CD4-positive, alpha-beta T cell (primary cell): ENCODE measurements at places on chromosomes 6 and 20. TPM values are rescaled to one million over a fixed set of nuclear protein-coding genes. Genes with fewer than 3 reads are reported as not detected.

GRCh38 chr6:64006246-64006645 is 370.6 kb downstream of the PHF3 start:
- DNase-seq: no peak
- H3K4me3 ChIP-seq: no peak overlapping the region
- H3K27me3 ChIP-seq: no peaks in the 10 kb centered on the region
- H3K36me3 ChIP-seq: no peaks in the 10 kb centered on the region
- H3K4me1 ChIP-seq: no peaks in the 10 kb centered on the region

DNA sequence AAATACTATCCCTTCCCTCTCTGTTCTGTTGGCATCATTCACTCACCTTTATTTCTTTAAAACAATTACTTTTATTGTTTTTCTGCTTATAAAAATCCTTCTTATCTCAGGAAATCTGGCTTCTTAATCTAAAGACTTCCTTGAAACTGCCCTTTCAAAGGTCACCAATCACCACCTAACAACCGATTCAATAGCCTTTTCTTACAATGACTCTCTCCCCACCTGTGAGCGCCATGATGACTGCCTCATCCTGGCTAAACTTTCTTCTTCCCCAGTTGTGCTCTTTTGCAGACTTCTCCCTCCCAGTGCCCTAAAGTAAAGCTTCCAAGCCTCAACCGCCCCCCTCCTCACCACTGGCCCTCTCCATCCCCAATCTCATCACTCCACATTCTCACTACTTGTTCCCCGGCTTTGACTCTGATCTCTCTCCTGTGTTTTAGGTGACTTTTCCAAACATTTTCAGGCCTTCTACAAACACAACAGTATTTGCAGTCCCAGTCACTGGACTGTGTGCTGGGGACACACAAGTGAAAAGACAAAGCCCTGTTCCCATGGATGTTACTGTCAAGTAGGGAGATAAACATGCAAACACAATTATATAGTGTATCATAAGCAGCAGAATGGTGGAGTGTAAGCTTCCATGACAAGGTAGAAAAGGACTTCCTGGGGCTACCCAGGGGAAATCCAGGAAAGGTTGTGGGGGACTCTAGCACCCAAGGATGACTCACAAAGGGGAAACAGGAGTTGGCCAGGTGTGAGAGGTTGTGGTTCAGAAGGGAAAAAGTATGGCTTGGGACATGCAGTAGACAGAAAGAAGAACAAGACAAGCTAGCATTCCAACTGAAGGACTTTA is 12.8 kb downstream of the NHSL1 start:
- no peaks in the 10 kb centered on the region for H3K4me1 ChIP-seq
- no peak overlapping the region for H3K27ac ChIP-seq
- H3K4me3 ChIP-seq: no peak overlapping the region
- H3K36me3 ChIP-seq: no peaks in the 10 kb centered on the region
- H3K27me3 ChIP-seq: no peaks in the 10 kb centered on the region
- no peak for DNase-seq

DNA sequence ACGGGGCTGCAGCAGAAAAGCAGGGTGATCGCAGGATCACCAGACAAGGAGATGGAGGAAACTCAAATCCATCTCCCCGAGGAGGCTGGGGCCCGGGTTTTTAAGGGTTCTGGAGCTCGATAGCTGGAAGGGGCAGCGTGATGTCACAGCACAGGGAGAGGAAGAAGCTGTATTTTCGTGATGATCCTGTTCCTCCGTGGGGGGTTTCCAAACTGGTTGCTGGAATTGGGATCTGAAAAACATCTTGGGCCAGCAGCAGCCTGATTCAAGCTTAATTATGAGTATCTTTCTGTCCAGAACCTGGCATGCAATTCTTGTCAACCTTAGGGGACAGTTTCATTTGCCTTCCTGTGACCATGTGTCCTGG is 4.1 kb downstream of the CST7 start:
- DNase-seq: no peak
- no peak overlapping the region for H3K27ac ChIP-seq
- peaks cover 74% of the 10 kb centered on the region for H3K4me1 ChIP-seq
- H3K4me3 ChIP-seq: no peak overlapping the region
- peaks cover 23% of the 10 kb centered on the region for H3K36me3 ChIP-seq

- H3K36me3 ChIP-seq: no peaks in the 10 kb centered on the region
- H3K27me3 ChIP-seq: no peaks in the 10 kb centered on the region
- H3K4me1 ChIP-seq: no peaks in the 10 kb centered on the region
- DNase-seq: no peak
These were observed 164.5 kb upstream of the BTBD3 start for GRCh38 chr20:11753155-11753554.

GRCh38 chr20:53298911-53299310 is 294.7 kb downstream of the ZNF217 start:
- no peak for DNase-seq
- no peak overlapping the region for H3K27ac ChIP-seq
- H3K4me3 ChIP-seq: no peak overlapping the region
- no peaks in the 10 kb centered on the region for H3K36me3 ChIP-seq
- no peaks in the 10 kb centered on the region for H3K4me1 ChIP-seq
- no peaks in the 10 kb centered on the region for H3K27me3 ChIP-seq

GRCh38 chr6:8082954-8083858 is 19.0 kb upstream of the BLOC1S5 start:
- no peak for DNase-seq
- H3K27ac ChIP-seq: no peak overlapping the region
- H3K36me3 ChIP-seq: peaks cover 28% of the 10 kb centered on the region
- H3K27me3 ChIP-seq: no peaks in the 10 kb centered on the region
- H3K4me3 ChIP-seq: no peak overlapping the region

DNA sequence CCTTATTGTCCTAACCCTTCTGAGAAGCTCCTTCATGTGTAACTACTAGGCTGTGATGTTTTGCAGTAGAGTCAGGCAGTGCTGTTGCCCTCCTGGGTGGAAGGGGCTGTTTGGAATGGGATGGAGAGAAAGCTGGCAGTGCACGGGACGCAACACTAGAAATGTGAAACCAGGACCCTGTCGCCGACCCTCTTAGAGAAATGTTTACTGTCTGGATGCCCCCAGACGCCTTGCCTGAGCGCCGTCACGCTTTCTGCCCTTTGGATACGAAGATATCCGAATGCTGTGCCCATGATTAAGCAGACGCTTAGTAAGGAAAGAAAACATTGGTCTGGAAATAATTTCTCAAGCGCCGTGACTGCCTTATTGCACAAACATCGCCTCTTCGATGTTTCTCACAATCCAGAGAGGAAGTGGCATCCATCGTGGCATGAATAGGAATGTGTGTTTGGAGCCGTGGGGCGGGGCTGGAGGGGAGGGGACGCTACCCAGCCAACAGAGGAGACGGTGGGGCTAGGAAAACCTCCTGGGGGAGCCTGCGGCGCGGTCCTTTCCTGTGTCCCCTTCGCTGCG is 661 bp upstream of the PPP1R14C start:
- peak overlapping the region; percentile 16 for H3K4me3 ChIP-seq
- DNase-seq: no peak
- peaks cover 16% of the 10 kb centered on the region for H3K4me1 ChIP-seq

- H3K27me3 ChIP-seq: peaks cover 46% of the 10 kb centered on the region
- no peak for DNase-seq
- no peak overlapping the region for H3K27ac ChIP-seq
- H3K4me3 ChIP-seq: no peak overlapping the region
These were observed 223.3 kb upstream of the HEY2 start for GRCh38 chr6:125526007-125526720.

DNA sequence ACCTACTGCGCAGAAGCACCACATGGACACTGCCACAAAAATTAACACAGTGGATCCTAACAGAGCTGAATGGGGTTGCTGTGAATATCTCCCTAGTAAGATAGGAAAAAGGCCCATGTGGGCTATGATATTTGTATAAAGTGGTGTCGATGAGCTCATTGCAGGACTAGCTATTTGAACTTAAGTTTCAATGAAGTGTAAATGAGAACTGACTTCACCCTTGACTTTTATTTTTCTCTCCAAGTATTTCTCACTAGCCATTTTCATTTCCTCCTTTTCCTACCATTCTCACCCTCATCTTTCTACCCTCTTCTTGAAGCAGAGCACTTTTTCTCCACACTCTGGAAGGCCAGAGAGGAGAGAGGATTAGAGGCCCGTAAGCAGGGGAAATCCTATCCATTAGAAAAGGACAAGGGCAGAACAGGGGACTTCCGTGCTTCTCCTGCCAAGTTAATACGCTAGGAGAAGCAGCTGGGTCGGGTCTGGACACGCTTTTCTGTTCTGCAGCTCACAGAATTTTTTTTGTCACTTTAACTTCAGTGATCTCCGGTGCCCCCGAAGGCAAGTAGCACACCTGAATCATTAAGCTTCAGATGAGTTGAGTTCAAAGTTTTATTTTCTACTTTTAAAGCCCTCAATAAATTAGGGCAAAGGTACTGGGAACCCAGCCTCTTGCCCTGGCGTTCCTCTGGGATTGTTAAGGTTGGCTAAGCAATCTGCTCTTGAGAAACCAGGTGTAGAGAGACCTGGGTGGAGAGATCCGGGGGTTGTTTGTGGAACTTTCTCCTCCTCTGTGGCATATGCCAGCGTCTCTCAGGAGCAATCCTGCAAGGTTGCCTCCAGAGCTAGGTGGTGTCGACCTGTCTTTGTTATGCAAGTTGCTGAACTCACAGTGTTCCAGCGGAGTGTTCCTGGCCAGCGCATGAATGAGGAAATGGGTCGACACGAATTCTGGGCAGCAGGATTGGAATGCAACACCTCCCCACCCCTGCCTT is 56.2 kb upstream of the ARID1B start:
- no peak for DNase-seq
- H3K4me1 ChIP-seq: peaks cover 15% of the 10 kb centered on the region
- H3K27ac ChIP-seq: no peak overlapping the region
- no peaks in the 10 kb centered on the region for H3K27me3 ChIP-seq
- no peak overlapping the region for H3K4me3 ChIP-seq
- H3K36me3 ChIP-seq: no peaks in the 10 kb centered on the region

DNA sequence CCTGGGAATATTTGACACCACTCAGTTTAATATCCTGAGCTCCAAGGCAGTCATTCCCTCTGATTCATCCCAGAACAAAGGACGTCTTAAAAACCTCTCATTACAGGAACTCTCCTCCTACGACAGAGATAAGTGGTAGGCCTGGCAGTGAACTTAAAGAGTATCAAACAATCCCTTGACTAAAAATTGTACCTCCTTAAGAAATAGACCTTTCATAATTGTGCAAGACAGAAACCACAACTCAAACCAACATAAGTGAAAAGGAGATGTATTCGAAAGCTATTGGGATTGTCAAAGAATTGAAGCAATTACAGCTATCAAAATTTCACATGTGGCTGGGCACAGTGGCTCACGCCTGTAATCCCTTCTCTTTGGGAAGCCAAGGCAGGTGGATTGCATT is 19.1 kb upstream of the BNIP5 start:
- H3K4me1 ChIP-seq: peaks cover 7% of the 10 kb centered on the region
- no peaks in the 10 kb centered on the region for H3K36me3 ChIP-seq
- DNase-seq: no peak
- H3K27me3 ChIP-seq: no peaks in the 10 kb centered on the region
- no peak overlapping the region for H3K4me3 ChIP-seq

DNA sequence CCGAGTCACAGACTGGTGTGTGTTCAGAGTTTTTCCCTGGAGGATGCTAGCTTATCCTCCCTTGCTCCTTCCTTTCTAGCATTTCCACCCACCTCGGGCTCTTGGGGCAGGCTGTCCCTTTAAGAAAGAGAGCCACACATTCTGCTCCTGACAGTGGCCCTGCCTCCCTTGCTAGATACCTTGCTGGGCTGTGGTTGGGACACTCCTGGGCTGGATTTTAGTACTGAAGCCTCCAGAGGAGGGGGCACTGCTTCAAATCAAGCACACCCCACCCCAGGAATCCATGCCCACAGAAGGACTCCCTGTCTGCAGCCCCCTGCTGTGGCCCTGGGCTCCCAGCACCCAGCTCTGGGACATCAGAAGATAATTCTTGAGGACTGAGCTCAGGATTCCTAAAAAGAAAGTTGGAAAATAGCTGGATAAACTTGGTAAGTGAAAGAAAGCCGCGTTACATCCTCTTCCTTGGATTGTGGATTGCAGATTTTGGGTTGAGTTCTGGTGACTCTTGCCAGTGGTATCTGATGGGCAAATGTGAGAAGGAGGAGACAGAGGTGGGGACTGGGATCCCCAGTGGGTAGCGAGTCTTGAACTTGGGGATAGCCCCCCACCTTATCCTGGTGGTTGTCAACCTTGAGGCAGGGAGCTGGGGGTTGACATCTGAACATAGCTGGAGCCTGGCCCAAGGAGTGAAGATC is 29.0 kb downstream of the DAAM2 start:
- no peak for DNase-seq
- no peaks in the 10 kb centered on the region for H3K4me1 ChIP-seq
- H3K27ac ChIP-seq: no peak overlapping the region
- no peaks in the 10 kb centered on the region for H3K36me3 ChIP-seq
- no peak overlapping the region for H3K4me3 ChIP-seq

DNA sequence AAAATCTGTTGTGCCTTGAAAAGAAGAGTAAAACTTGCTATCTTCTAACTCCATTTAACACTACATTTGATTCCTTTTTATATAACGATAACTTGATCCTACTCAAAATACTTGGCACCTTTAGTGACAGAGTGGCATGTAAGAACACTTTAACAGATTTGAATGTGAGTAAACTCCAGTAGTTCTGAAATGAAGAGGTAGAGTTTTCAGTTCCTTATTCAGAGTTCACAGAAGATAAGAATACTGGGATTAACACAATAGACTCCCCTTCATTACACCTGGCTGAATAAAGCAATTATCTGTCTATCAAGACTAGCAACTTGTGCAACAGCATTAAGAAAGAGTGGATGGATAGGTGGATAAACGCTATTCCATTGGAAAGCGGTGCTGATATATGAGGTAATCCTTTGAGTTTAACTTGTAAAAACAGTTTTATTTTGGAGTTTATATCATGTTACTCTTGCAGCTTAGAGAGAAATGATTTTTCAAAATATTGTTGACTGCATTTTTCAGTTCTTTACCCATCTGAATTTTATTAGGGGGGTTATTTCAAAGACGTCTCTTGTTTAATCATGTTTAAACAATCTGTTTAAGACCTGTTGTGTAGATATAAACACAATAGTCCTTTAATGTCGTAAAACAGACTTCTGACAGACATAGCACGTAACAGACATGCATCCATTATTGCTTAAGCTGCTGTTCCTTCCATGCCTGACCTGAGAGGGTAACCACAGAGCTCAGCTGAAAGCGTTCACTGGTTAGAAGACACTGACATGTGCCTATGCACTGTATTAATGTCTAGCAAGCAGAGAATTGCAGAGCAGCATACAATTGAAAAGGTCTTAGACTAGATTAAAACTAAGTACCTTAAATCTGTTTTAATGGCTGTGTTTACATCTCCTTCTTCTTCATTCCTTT is 102.4 kb upstream of the SUPT3H start:
- no peak overlapping the region for H3K4me3 ChIP-seq
- no peaks in the 10 kb centered on the region for H3K27me3 ChIP-seq
- peaks cover 4% of the 10 kb centered on the region for H3K36me3 ChIP-seq
- H3K4me1 ChIP-seq: peaks cover 12% of the 10 kb centered on the region
- no peak for DNase-seq

- H3K27me3 ChIP-seq: no peaks in the 10 kb centered on the region
- no peak overlapping the region for H3K4me3 ChIP-seq
- DNase-seq: no peak
- H3K4me1 ChIP-seq: no peaks in the 10 kb centered on the region
These were observed 118.7 kb upstream of the HMGN3 start for GRCh38 chr6:79353226-79353625.

- peaks cover 54% of the 10 kb centered on the region for H3K4me1 ChIP-seq
- peak within 1 kb of the TSS; percentile 96 for H3K4me3 ChIP-seq
- H3K36me3 ChIP-seq: no peaks in the 10 kb centered on the region
- H3K27ac ChIP-seq: peak within 1 kb of the TSS; percentile 92
- H3K27me3 ChIP-seq: no peaks in the 10 kb centered on the region
- DNase-seq: peak; percentile 92
These were observed at the start of the genes MRPL14 and TMEM63B for GRCh38 chr6:44127186-44128019. Gene MRPL14 (minus strand): TSS chr6:44127452. CDS start chr6:44116611, 10,841 bp downstream. Gene TMEM63B (plus strand): TSS chr6:44127554. CDS start chr6:44134585, 7,031 bp downstream.

DEFB121 gene
- not detected for total RNA-seq

TMC2 gene
- not detected for total RNA-seq

C6orf132 gene
- total RNA-seq: not detected

DEFB116 gene
- not detected for total RNA-seq

EGFL8 gene
- total RNA-seq: 13.1 TPM

TFAP2A gene
- total RNA-seq: 0.16 TPM

DNMT3B gene
- total RNA-seq: 0.33 TPM
